Right renal pelvis (tissue), 4 donors: ENCODE measurements at places on chromosomes 13 and 19.

GRCh38 chr19:46466536-46467196 is 4.7 kb downstream of the PNMA8A start:
- DNase-seq: no peak

DNA sequence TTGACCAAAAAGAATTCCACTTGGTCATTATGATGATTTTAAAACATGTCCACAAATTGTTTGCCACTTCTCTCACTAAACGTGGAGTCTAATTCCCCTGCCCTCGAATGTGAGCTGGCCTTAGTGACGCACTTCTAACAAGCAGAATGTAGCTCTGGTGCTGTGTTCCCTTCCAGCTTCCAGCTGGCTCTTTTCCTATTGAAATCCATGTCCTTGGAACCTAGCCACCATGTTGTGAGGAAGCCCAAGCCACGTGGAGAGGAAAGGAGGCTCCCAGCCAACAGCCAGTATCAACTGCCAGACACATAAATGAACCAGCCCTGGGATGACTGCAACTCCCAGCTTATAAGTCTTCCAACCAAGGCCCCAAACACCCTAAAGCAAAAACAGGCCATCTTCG is 23.6 kb upstream of the CEBPA start:
- DNase-seq: no peak

DNA sequence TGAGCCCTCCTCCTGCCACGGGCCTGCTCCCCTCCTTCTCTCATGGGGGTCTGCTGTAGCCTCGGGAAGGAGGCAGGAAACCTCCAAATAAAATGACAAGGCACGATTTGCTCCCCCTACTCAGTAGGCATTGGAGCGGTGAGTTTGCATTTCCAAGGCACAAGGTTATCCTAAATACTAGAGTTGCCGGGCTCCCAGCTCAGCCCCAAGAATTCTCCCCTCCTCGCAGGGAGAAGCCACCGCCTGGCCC is 1.5 kb downstream of the CEBPA start:
- DNase-seq: no peak

DNA sequence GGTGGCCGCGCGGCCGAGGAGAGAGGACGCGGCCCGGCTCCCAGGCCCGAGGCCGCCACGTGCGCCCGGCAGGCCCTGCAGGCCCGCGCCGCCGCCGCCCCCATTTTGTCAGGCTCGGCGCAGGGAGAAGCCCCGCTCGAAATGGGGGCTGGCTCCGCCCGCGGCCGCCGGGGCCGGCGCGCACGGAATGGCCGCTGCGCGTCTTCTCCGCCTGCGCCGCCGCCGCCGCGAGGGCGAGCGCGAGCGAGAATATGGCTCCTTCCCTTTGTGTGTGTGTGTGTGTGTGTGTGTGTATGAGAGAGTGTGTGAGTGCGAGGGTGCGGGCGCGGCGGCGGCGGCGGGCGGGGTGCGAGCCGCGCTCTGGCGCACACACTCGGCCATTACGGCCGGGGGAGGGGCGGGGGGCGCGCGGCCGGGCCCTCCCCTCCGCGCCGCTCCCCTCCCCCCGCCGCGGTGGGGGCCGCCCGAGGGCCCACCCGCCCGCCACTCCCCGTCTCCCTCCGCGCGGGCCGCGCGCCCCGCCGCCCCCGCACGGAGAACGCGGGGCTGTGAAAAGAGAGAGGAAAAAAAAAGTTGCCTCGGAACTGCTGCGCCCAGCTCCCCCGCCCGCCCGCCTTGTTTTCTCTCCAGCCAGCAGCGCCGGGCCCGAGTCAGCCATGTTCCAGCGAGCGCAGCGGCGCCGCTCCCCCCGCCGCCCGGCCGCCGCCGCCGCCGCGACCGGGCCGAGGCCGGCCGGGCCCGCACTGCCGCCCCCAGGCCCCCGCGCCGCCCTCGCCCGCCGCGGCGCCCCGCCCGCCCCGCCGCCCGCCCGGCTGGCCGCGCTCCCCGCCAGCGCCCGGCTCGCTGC is 1.0 kb downstream of the HMGB1 start:
- no peak for DNase-seq

DNA sequence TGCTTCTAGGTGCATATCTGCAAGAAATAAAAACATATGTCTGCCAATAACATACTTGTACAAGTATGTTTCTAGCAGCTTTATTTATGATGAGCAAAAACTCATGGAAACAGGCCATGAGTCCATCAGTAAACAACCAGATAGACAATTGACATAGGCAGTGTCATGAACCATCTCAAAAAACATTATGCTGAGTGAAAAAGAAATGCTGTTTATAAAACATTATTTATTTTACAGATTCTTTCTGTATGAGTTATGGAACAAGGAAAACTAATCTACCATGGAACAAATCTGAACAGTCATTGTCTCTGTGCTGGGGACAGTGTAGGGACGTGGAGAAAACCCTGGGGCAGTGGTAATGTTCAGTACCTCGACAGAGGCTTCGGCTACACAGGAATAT is 283.9 kb downstream of the UQCRFS1 start:
- no peak for DNase-seq

GRCh38 chr19:37334179-37335071 is 36.5 kb upstream of the ZNF527 start:
- peak; percentile 86 for DNase-seq

- no peak for DNase-seq
These were observed 27.1 kb downstream of the SERP2 start for GRCh38 chr13:44400736-44401135.

DNA sequence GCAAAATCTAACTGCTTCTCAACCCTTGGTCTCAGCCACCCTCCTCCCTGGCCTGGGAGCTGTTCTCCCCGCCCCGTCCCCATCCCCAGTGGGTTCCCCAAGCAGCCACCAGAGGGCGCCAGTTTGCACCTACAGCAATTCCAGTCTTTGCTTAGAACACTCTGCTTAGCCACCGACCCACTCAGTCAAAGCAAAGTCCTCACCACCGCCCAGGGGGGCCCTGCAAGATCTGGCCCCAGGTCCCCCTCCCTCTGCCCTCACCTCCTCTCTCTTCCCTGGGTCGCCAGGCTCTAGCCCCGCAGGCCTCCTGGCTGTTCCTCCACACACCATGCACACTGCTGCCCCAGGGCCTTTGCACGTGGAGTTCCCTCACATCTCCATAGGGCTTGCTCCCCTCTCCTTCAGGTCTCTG is 12.4 kb downstream of the TMEM143 start:
- DNase-seq: no peak

GRCh38 chr13:99988529-99989275 is 7.1 kb downstream of the ZIC2 start:
- DNase-seq: no peak

- no peak for DNase-seq
These were observed 3.4 kb upstream of the WIZ start for GRCh38 chr19:15453091-15453578.

- DNase-seq: no peak
These were observed 304.5 kb downstream of the KCNRG start for GRCh38 chr13:50319635-50320255.

- no peak for DNase-seq
These were observed 516.7 kb upstream of the MIR17HG start for GRCh38 chr13:90830782-90831181.

DNA sequence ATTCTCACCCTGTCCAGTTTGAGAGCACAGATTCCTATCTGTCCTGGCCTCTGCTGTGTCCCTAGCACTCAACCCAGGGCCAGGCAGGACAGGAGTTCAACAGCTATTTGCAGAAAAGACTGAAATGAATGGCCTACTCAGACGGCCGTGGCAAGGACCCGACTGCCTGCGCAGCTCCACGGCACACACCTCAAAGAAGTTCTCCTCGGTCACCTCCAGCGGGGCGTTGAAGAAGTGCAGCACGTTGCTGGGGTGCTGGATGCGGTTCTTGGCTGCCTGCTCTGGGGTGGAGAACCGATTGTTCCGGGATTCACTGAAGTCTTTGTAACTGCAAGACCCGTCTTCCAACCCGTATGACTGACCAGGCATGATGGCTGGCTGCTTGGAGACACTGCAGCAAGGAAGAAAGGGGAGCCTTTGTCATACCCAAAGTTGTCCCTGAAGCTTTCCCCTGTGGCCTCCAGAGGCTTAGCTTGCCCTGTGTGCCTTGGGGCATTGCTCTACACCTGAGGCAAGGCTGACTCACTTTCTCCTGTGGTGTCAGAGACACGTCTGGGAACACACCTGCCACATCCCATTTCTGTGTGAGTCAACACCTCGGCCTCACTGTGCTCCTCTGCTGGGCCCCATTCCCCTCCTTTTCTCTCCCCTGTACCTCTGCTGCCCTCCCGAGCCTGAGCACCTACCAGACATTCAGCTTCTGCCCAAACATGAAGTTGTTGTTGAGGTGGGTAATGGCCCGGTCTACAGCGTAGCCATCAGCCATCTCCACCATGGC is 6.8 kb upstream of the ECH1 start:
- DNase-seq: no peak

- no peak for DNase-seq
These were observed 22.9 kb downstream of the PPP5C start for GRCh38 chr19:46369817-46370216.

GRCh38 chr13:99516153-99516929 is 15.1 kb downstream of the TM9SF2 start:
- no peak for DNase-seq

- no peak for DNase-seq
These were observed 5.8 kb downstream of the FCHO1 start for GRCh38 chr19:17757125-17757524.

- no peak for DNase-seq
These were observed 14.6 kb upstream of the IPO5 start for GRCh38 chr13:97938706-97939475.
